ENCODE measurements at places on chromosomes 6 and 20.
A peak's percentile ranks its signal among the peaks of the same experiment; 100 is the strongest.

- DNase-seq: no peak
Measured at GRCh38 chr6:151804585-151805285, 2.7 kb upstream of the ESR1 start.

DNA sequence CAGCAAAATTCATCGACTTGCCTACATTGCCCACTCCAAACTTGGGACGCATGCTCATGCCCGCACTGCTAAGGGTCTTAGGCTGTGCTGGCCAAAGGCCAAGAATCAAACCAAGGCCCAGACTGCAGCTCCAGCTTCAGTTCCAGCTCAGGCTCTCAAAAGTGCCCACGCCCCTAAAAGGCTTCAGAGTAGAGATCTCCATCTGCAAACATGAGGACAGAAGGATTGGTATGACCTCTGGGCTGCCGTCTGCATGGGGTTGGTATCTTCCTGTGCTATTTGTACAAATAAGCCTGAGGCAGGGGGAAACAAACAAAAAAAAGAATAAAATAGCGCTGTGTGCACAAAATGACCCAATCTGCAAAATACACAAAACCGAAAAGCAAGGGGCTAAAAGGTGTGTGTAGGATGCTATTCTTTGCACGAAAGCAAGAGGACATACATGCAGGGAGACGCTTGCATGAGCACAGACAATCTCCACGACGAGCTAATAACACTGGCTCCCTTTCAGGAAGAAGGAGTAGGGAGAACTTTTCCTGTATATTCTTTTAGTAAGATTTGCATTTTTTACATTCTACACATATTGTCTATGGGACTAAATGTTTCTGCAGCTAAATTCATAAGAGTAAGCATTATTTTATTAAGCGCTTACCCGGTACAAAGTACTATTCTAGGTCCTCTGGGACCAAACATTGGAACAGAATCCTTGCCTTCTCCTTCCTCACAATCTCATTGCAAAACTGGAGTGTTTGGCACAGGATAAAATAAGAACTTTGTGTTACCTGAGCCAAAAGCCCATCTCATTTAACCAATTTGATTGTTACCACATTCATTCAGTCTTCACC, 33.1 kb downstream of the ATP9A start:
- DNase-seq: no peak

GRCh38 chr20:39263076-39263475, 300.9 kb downstream of the DHX35 start:
- no peak for DNase-seq

GRCh38 chr6:24113891-24114290, 12.1 kb upstream of the NRSN1 start:
- DNase-seq: no peak

DNA sequence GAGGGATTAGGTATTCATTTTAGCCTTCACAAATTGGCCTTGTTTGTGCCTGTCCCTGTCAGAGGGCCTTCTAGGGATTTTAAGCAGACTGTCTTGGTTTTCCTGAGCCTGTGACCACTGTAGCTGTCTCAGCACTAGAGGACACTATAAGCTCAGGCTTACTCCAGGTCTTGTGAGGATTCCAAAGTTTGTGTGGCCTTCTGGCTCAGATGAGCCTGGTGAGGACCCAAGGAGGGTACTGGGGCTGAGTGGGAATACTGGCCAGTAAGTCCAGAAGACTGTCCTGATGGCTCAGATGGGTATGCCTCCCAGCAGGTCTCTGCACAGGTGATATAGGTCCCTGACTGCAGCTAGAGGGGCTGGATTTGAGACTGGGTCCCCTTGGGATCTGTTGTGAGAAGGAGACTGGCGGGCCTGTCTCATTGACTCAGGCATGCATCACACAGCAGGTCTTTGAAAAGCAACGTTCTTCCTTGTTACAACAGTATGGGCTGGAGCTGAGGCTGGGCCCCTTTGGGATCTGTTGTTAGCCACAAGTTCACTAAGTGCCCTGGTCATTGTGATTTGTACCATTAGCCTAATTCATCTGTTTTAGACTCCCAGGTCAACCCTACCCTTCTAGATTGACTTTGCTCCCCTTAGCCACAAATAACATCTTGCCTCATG, 26.3 kb upstream of the TFB1M start:
- no peak for DNase-seq

GRCh38 chr6:101417900-101418299, 24.4 kb downstream of the GRIK2 start:
- DNase-seq: no peak

DNA sequence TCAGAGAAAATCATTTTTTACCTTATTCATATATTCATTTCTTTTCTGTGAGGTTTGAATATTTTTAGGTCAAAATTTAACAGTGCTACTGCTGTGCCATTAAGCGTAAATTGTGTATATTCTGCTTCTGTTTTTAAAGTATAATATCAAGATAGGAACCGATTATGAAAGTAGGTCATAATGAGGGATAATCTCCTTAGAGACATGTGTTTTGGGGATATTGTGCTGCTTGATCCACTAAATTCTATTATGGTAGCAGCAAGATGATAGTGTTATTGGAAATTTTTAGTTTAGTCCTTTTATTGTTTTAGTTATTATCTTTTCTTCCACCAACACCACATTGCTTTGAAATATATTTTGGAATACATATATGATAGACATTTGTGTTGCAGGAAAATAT, 244.0 kb downstream of the RIMS1 start:
- DNase-seq: no peak

- no peak for DNase-seq
Measured at GRCh38 chr6:157400676-157401075, 19.7 kb downstream of the ZDHHC14 start.

- peak; percentile 92 for DNase-seq
Measured at GRCh38 chr6:54194067-54194466, 82.8 kb downstream of the MLIP start.

GRCh38 chr6:133891927-133892812, 3.3 kb downstream of the TCF21 start:
- no peak for DNase-seq

DNA sequence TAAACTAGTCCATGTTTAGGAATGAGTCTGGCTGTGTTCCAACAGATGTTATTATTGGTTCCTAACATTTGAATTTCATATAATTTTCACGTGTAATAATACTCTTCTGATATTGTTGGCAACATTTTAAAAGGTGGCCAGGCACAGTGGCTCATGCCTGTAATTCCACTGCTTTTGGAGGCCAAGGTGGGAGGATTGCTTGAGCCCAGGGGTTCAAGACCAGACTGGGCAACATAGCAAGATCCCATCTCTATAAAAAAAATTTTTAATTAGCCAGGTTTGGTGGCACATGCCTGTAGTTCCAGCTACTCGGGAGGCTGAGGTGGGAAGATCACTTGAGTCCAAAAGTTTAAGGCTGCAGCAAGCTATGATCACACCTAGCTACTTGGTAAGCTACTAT, 116.2 kb downstream of the MTHFD1L start:
- DNase-seq: no peak

DNA sequence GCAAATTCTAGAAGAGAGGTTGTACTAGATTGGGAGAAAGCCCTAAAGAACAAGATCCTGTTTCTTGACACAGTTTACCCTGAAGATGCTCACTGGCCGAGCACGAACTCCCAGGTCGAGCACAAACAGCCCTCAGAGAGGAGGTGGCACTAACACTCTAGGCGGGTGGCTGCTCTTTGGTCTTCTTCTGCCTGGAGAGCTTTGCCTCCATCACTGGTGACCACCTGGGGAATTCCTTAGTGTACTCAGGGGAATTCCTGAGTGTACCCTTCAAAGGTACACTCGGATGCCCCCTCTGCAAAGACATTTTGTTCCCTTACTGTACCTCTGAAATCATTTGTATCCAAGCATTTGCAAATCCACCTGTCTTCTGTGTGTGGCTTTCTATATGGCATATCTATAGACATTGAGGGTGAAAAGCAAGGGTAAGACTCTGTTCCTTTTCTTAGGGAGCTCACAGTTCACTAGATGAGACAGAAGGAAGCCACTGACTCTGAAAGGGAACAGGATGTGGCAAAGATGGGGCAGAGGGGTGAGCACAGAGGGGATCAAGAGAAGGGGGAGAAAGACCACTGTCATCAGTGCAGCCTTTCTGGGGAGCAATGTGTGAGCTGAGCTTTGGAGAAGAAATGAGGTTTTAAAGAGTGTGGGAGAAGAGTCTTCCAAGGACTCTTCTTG, 169.8 kb upstream of the PROKR2 start:
- DNase-seq: no peak

- DNase-seq: no peak
Measured at GRCh38 chr6:43766500-43766853, 3.5 kb upstream of the VEGFA start.

- no peak for DNase-seq
Measured at GRCh38 chr6:160510199-160510598, 153.9 kb downstream of the LPA start.

- no peak for DNase-seq
Measured at GRCh38 chr20:63950701-63951397, 5.4 kb downstream of the UCKL1 start.

GRCh38 chr20:54469293-54469692, 6.1 kb upstream of the DOK5 start:
- no peak for DNase-seq

DNA sequence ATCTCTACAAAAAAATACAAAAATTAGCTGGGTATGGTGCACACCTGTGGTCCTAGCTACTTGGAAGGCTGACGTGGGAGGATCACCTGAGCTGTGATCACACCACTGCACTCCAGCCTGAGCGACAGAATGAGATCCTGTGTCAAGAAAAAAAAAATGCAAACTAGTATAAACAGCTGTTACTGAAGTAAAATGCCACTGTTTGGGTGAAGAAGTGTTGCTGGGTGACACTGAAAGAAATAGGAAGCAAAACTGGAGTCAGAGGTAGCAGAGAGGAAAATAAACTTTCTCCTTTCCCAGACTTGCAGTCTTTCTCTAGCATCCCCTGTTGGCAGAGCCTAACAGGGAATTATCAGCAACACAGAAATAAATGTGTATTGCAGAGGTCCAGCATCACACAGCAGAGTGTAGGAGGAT, 241.2 kb upstream of the PREP start:
- DNase-seq: no peak

GRCh38 chr6:162385980-162386379, 341.6 kb downstream of the PRKN start:
- no peak for DNase-seq

All from DMS79 treated with DMSO at 0.1 percent for 48 hours (cell line).